ELF-1 (cell line): ENCODE measurements at places on chromosomes 3 and 15.

GRCh38 chr3:126782536-126782935, 78.5 kb downstream of the CHCHD6 start:
- peak; percentile 42 for DNase-seq

DNA sequence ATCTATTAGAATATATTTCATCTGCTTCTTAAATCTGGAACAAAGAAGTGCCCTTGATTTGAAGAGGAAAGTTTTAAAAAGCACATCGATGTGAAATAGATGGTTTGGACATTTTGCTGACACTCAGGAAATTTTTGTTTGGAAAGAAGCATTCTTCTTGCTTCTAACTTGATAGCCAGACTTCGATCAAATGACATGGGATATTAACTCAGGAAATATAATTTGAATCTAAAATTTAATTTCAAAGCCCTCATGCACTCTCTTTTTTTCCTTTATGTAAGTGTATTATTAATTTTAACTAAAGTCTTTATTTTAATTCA, 761.2 kb downstream of the VGLL3 start:
- no peak for DNase-seq

DNA sequence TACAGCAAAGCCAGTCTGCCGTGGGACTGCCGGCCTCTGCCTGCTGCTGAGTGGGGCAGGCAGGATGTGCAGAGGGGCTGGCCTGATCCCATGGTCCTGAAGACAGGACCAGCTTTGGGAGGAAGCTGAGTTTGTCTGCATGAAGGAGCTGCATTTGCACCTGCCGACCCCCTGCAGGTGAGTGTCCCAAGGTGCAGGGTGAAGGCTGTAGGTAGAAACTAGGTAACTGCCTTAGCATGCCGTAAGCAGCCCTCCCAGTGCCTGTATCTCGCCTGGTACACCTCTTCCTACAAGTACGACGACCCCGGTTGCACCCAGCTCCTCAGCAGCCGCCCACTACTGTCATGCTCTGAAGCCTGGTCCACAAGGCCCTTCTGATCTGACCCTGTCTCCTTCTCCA, 34.9 kb downstream of the AMOTL2 start:
- DNase-seq, result peak; percentile 31

DNA sequence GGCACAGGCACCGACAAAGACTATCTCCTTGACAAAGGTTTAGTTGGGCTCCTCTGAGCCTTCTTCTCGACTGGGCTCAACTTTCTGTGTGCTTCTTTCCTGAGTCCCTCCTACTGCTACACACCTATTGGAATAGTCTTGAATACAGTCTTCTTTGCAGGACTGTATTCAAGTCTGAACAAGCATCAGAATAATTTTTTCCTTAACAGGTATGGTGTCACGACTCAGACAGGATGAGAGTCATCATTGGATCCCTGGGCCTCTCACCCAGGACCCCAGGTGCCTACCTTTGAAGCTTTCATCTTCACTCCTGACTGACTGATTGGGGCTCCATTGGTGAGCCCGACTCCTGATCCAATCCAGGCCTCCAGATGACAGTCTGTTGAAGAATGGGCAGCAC, 66.3 kb downstream of the CRYGS start:
- no peak for DNase-seq
